GOT3 (cell line): ENCODE measurements at places on chromosomes 16 and 17.

- no peak for DNase-seq
Measured at GRCh38 chr16:55189682-55190636, 134.0 kb upstream of the IRX6 start.

DNA sequence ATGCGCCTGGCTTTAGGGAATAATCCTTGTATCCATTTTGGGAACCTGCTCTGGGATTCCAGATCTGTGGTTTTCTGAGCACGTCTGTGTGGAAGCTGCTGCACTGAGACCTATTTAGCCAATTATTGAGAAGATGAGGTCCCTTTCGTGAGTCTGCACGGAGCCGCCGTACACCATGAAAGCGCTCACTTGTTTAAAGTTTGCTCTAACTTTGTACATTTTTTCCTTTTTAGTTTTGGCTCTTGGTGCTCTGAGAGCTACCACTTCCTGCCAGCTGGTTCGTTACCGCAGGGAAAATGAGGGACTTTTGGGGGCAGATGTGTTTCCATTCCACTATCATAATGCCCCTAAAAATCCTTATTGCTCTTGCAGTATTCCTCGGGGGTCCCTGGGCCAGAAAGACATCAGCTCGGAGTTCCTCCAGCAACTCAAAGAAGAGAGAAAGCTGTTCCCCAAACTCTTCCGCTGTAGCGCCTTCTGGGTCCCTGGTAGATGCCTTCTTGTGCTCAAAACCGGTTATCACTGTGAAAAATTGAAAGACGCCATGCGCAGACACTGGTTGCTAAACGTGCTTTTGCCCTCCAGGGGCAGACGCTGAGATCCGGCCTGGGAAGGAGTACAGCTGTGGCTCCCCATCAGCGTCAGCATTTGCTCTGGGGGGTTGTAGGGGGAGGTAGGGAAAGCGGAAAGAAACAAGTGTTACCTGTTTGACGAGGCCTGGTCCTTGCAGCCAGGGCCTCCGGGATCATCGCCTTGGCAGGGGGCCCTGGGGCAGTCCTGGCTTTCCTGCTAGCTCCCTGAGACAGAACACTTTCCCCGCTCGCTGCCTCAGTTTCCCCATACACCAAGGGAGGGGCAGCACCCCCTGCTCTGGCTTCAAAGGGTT lies 238.1 kb downstream of the MRTFB start:
- DNase-seq: no peak

GRCh38 chr16:6207580-6207979 lies 1110.0 kb upstream of the EEF2KMT start:
- DNase-seq: no peak

DNA sequence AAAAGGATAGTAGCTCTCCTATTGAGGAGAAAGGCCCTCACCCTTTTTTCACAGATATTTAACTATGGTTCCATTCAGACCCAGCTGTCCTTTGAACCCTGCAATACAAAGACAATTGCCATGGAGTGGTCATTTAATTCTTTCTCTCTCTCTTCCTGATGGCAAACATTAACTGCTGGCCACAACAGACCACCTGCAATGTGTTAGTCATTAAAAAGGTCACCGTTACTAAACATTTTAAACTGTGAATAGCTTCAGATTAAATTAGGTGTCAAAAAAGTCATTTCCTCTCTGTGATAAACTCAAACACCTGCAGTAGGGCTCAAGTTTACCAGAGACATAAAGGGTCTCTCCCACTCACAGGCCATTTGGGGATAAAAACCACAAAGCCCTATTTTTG lies 697.2 kb downstream of the TOX3 start:
- DNase-seq: no peak

- peak; percentile 54 for DNase-seq
Measured at GRCh38 chr17:50866950-50867362, 802 bp upstream of the TOB1 start.

DNA sequence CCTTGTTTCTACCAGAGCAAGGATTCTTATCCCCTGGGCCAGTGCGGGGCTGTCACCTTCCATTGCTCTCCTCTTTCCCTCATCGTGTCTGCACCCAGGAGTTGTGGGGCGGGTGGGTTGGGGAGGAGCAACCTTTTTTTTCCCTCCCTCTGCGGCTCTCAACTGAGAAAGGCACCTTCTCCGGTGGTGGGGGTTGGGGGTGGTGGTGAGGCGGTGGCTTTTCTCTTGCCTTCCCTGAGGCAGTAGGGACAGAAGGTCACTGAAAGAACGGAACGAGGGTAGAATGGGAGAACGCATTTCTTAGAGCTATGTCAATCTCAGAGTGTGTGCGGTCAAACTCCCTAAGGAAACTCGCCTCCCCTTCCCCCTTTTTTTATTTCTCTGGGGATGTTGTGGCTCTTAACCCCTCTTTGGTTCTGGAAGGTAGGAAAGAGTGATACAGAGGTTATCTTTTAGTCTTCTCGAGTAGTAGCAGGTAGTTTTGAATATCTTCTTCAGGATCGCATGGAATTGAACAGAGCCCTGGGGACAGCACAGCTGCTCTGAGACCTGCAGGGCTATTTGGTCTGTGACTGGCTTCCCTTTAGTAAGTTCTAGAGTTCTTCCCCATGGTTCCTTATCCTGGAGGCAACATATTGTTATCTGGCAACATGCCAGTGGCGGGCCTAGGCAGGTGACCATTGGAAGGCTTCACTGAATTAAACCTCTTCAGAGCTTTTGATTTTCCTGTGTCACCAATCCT lies 994 bp downstream of the CLTC start:
- DNase-seq: no peak

DNA sequence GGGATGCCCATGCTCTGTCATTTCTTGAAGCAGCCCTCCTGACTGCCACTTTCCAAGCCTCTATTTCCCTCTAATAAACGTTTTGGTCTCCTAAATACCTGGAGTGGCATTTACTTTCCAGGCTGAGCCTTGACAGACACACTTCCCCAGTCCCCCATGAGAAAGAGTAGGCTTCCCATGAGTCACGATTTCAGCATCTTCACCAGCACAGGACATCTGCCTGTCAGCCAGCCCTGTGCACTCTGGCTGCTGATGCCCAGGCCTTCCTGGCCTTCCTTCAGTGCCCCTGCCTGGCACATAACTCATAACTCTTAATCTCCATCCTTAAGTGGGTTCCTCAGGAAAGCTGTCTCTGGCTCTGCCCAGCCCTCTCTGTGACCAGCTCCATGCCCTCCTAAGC lies 30.8 kb upstream of the GAS7 start:
- no peak for DNase-seq

- no peak for DNase-seq
Measured at GRCh38 chr17:48909783-48910182, 1.6 kb downstream of the UBE2Z start.

DNA sequence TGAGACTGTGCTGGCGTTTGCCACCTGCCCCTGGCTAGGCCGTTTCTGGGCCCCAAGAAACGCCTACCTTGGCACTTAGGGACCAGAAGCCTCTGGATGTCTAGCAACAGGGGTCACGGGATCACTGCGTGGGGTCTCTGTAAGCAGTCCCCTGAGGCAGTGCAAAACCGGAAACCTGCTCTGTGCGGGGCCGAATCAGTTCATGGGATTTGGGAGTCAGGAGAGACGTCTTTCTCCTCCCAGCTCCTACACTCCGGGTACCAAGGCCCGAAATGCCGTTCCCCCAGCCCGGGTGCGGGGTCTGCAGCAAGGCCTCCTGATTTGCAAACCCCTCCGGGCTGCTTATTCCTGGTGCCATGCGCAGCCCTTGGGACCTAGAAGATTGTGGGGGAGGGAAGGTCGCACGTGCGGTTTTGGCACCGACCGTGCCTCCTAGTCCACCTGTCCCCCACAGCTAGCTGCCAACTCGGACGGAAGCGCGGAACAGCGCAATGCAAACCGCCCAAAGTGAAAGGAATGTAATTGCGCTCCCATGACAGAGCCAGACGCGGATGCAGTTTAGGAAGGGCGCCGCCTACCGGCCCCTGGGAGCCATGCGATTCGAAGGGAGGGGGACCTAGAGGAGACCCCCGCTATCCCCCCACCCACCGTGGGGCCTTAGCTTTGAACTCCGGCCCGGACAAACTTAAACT lies 6.5 kb downstream of the IRX5 start:
- DNase-seq: no peak

GRCh38 chr16:2913603-2914002 lies 1.9 kb downstream of the FLYWCH1 start:
- DNase-seq: no peak

DNA sequence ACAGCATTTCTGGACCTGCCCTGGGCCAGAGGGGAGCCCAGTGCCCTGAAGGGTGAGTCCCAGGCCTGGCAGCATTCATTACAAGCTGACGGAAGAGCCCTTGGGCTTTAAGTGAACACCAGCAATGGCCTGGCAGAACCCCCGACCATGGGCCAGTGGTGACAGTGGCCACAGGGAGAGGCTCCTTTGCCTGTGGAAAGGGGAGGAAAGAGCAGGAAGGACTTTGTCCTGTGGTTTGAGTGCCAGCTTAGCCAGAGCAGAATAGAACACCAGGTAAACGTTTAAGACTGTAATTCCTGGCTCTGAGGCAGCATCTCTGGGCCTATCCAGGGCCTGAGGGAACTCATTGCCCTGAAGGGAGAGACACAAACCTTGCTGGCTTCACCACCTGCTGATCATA lies 34.3 kb upstream of the ATP2C2 start:
- DNase-seq: no peak

- no peak for DNase-seq
Measured at GRCh38 chr17:2453866-2454265, 53.0 kb upstream of the MNT start.

DNA sequence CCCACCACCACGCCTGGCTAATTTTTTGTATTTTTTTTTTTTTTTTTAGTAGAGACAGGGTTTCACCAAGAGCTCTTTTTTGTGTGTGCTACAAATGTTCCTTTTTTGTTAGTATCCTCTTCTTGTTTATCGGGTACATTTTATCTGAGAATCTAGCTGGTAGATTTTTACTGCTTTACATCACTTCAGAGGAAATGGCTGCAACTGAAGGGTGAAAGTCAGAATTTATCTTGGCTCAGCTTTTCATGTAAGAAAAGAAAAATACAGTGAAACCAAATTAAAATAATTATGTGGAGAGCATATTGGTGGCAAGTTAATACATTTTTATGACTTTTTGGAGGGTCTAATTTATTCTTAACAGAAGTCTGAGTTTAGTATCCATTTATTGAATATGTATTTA lies 26.0 kb downstream of the CBFB start:
- DNase-seq: no peak

DNA sequence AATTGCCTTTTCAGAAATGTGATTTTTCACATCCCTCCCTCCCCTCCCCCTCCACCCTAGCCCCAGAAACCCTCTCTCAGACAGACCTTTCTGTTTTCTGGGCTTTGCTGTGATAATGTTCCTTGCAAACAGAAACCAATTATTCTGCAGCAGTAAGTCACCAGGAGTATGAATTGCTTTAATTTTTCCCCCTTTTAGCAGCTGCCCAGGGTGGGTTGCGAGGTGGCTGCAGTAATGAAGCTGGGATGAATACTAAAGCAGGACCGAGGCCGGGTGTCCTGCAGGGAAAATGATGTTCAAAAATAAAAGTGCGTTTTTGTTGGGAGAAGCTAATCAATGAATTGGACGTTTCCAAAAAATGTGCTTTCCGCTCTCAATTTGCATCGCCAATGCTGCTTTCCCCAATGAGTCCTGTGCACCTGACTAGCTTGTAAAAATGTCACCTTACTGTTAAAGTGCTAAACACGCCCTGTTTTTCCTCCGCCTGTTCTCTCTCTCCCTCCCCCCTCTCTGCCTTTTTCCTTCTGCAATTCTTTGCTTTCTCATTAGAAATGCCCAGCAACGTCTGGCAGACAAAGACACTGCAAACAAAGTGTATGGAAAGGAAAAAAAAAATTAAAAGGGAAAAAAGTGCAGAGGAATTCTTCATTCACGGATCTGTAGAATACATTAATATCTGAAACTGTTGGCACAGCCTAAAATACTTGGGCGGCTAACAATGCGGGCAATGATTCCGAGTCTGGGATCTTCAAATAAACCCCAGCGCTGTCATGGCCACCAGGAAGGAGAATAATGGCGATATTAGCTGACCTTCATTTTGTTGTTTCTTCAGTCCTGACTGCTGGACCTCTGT lies 244.1 kb downstream of the STX8 start:
- DNase-seq: no peak
